Fibroblast of skin of right quadriceps (primary cell): ENCODE measurements at places on chromosomes 3 and 15.

- peak; percentile 59 for DNase-seq
Observed at GRCh38 chr3:64158334-64158733, 66.9 kb downstream of the PRICKLE2 start.

DNA sequence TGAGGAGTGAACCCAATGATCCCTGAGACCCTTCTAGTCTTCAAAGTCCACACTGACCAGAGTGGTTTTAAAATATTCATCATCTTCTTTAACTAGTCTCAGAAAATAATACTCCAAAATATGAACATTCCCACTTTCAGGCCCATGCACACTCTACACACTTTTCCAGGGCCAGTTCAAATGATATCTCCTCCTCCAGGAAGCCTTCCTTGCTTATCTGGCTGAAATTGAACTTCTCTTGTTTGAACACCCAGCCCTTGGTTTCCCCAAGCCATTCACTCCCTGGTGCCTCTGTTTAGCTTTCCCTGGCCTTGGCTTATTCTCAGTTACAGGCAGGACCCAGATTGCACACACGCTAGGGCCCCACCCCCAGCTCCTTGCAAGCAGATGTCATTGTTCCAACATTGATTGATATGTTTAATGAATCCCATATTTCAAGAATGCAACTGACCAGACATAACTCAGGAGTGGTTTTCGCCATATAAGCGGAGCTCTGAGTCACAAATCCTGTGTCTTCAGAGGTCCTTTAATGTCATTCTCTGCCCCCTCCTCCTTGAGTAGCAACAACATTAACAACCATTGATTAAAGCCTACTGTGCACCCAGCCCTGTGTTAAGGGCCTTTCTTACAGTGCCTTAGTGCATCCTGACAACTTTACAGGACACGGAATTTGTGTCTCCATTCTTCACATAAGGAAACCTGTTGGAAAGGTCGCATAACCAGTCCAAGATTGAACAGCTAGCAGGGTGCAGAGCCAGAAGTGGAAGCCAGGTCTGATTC is 2.1 kb downstream of the ITGA11 start:
- peak; percentile 85 for DNase-seq

GRCh38 chr3:179074656-179075055 is 3.0 kb upstream of the ZMAT3 start:
- no peak for DNase-seq

GRCh38 chr3:177729956-177730681 is 532.8 kb upstream of the TBL1XR1 start:
- peak; percentile 59 for DNase-seq

DNA sequence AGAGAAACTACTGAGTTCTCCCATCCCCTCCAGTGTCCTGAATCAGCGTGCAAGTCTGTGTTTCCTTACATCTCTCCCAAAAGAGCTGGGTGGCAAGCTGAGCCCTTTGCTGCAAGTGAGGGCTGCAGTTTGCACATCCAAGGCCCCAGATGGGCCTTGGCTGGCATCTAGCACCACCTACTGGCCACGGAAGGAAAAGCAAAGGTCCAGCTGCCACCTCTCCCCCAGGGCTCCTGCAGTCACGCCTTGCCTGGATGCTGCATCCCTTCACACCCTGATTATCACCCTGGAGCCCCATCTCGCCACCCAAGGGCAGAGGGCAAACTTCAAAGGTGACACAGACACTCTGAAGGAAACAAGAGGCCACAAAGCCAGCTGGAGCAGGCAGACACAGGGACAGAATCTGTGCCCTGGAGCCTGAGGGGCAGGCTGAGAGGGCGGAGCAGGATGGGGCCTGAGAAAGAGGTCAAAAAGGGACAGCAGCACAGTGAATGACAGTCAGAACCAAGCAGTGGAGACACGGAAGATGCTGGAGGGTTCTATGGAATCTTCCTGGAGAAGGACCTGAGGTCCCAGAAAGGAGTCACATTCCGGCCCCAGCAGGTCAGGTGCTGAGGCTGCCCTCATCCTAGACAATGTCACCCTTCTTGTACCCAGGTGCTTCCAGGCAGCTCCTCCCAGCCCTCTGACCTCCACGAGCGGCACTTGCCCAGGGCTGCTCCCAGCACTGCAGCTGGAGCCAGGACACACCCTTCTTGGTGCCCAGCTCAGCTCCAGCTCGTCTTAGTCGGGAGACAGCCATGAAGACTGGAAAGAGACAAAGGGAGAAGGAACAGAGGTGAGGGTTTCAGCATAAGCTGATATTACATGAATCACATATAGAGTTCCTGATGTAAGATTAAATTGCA is 18.3 kb upstream of the NTRK3 start:
- peak; percentile 53 for DNase-seq

- DNase-seq, result peak; percentile 71
Observed at GRCh38 chr15:80776420-80777045, 2.6 kb upstream of the CEMIP start.

GRCh38 chr3:32577581-32578556 is 7.2 kb upstream of the DYNC1LI1 start:
- DNase-seq, result peak; percentile 33

DNA sequence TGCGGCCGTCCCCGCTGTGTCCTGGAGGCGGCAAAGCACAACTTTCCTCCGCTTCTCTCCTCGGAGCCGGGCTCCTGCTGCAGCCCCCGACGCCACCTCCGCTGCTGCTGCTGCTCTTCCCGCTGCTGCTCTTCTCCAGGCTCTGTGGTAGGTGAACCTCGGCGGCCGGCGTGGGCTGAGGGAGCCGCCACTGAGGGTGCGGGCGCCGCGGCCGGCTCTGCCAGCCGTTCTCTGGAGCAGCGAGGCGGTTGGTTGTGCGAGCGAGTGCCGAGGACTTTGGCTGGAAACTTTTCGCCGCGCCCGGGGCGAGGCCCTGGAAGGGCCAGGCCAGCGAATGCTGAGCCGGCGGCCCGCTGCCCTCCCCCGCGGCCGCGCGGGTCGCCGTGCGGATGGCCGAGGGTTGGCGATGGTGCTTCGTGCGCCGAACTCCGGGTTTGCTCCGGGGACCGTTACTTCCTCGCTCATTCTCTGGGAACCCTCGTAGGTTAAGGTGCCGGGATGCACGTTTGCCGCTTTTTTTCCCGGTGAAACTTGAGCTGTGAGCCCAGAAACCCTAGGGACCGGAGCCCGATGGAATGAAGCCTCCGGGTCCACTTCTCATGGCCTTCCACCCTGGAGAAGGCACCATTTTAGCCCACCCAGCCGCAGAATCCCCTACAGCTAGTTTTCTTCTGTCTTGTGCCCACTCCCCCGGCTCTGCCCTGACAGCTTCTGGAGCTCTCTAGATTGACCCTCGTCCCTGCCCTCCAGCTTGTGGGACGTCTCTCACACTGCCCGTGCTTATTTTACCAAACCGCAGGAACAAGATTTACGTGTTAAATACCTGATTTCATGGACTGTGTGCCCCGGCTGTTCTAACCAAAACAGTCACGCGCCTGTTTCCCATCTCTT is 660 bp downstream of the NECTIN3 start:
- DNase-seq, result peak; percentile 38

- DNase-seq, result no peak
Observed at GRCh38 chr15:36880224-36880912, 220.0 kb downstream of the MEIS2 start.

DNA sequence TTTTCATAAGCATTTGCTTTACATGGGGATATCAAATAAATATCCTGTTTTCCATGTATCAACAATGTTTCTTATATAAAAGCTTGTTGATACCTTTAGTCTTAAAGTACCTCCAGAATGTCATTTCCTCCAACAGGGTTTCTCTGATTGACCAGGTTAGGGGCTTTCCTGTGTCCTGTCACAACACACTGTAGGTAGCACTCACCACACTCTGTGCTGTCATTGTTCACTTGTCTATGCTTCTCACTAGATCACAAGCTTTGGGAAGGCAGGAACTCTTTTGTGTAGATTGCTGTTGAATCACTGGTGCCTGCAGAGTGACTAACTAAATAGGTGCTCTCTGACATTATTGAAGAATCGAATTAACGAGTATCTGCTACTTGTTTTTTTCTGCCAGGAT is 49.8 kb downstream of the USP50 start:
- no peak for DNase-seq

DNA sequence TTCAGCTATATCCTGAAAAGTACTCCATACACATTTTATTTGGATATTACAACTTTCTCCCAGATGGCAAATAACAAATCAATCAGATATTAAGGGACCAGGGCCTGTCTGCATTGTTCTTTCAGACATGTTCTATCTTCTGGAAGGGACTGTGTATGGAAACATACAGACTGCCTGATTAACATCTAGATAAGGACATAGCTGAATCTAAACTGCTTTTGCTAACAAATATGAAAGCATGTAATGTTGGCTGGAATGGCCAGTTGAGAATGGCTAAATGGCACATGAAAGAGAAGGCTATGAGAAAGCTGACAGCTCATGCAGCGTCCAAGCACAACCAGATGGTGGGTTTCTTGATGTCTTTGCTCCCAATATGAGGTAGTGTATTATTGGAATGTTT is 149.4 kb downstream of the CFAP20DC start:
- DNase-seq, result no peak

- no peak for DNase-seq
Observed at GRCh38 chr3:48042071-48042760, 26.0 kb upstream of the MAP4 start.
